ENCODE measurements at places on chromosomes 16 and 17.
A peak's percentile ranks its signal among the peaks of the same experiment; 100 is the strongest.

DNA sequence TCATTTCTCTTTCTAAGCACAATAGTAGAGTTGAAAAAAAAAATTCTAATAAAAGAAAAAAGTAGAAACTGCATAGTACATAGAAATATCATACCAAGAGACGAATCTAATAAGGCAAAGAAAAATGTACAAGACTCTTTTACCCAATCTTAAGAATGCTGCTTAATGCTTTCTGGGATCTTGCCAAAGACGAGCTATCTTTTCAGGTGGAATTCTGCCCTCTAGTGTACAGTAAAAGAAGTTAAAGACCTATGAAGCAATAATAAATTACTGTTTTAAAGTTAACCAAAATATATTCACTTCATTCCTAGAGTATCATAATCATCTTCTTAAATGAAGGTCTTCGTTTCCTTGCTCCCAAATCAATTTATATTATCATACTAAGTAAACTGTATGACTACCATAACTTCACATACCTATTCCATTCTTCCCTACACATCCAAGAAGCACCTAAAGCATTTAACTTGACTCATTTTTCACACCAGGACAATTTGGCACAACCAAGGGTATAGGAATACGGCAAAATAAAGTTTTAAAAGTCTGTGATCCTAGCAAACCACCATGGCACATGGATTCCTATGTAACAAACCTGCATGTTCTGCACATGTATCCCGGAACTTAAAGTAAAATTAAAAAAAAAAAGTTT lies 47.7 kb downstream of the CFDP1 start:
- no peak for DNase-seq

DNA sequence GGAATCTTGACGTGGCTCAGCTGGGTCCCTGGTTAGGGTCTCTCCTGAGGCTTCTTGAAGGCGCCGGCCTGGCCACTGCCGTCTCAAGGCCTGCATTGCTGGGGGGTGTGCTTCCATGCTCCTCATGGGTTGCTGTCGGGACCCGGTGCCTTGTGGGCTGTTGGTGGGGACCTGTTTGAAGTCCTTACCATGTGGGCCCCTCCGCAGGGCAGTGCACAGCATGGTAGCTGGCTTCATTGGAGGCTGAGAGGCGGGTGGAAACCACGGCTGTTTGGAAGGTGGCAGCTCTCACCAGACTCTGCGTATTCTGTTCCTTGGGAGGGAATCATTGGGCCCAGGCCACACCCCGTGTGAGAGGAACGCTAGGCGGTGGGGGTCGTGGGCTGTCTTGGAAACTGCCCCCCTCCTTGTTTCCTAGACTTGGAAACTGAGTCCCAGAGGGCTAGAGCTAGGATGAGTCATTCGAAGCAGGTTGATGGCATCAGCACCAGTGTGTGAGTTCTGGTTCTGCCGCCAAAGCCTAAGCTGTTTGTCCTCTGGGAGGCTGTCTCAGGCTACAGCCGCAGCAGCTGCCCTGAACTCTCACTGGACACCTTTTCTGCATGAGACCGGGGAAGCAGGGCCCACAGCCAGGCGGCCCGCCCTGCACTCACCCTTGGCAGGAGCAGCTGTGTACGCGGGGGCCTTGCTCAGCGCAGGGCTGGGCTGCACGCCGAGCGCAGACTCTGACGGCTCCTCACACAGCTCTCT lies 35.2 kb downstream of the ZNF750 start:
- no peak for DNase-seq

DNA sequence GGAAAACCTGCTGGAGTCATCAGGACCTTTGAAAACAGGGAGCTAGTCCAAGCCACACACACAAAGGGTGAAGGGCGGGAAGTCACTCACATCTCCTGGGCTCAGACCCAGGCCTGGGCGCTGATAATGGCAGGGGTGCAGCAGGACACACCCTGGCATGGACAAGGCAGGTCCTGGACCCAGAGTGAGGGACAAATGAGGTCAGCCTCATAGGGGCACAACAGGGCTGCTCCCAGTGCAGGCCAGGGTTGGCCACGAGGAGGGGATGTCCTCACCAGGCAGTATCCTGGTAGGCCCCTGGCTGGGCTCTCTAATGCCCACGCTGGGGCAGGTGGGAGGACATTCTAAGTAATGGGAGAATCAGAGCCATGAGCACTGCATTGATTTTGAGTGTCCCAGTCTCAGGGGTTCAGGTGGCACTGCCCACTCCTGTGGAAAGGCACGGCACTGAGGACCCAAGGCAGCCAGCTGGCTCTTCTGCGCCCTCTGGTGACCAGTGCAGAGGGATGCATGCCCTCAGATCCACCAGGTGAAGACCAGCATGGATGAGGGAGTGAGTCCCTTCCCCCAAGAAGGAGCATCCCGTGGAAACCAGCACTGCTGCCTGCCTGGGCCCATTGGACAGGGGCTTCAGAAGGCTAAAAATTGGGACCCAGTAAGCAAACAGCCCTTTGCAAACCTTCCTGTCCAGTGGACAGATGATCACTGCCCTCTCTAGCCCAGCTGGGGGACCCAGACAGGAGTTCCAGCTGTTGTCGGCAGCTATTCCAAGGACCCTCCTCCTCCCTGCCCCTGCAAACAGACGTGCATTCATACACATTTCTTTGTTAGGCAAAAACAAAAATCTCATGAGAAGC lies 23.4 kb upstream of the SREBF1 start:
- peak; percentile 10 for DNase-seq

DNA sequence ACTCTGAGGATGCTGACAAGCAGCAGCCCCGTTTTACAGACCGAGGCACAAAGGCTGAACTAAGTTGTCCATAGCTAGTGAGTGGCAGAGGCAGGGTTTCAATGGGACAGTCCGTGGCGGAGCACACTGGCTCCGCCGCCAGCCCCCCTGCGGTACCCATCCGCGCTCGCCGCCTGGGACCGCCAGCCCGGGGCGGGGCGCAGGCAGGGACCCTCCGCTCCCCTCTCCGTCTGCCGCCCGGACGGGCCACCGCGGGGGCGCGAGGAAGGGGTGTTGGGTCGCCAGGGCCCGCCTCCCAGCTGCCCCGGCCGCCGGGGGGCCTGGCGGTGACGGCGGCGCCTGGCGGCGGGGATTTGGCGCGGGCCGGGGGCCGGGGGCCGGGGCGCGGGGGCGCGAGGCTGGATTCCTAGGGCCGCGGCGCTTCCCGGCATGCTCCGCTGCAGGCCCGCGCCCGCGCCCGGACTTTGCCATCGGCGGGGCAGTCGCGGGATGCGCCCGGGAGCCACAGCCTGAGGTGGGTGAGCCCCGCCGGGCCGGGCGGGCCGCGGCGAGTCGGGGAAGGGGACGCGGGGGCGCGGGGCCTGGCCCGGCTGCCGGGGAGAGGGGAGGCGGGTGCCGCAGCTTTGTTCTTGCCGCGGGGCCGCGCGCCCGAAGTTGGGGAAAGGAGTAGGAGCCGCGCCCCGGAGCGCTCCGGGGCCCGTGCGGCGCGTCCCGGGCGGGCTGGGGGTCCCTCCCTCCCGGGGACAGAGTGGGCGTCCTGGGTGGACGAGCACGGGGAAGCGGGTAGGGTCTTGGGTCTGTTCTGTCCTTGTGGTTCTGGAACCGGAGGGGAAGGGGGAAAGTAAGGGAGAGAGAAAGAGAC lies at the start of gene TMEM98:
Gene TMEM98 (plus strand): TSS at position 430 of the 862 bp plus-strand sequence. CDS start 3,376 bp downstream, outside the sequence.
- DNase-seq = no peak

DNA sequence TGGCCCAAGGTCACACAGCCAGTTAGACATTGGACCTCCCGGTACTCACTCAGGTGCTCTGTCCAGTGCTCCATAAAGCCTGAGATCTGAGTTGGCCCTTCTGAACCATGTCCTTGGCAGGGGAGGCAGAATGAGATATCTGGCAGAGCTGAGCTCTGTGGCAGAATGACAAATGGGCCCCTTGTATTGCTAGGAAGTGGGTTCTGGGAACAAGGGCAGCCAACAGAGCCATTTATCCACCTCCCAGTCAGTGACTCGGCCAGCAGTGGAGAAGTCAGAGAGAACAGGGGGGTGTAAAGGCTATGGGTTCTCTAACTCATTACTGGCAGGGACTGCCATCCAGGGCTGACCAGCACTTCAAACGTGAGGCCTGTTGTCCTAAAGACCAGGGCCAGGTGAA lies 117.1 kb upstream of the NLRP1 start:
- no peak for DNase-seq

DNA sequence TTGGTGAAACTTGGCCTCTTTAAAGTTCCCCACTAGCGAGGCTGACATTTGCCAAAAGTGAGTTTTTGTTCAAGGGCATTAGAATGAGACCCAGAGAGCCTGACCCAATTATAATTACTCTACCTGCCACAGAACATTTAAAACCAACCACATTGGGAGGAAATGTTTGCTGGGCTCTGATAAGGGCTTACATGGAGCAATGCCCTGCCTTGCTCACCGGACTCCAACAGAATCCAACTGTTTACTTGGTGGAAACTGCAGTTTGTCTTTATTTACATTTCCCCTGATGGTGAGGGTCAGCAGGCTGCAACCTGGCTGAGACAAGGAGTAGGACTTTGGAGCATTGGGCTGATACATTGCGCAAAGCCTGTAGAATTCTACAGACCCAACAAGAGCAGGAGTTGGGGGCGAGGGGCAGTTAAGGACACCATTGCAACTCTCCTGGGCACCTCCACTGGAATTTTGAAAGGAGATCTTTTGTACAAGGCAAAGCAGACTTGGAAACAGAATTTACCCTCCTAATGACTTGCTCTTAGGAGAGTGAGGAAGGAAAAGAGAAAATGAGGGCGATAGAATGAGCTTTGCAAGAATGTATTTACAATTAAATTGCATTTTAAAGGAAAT lies 368.6 kb downstream of the SHISA9 start:
- no peak for DNase-seq

- DNase-seq = no peak
These were observed 206.4 kb downstream of the KATNIP start for GRCh38 chr16:27756206-27756970.

DNA sequence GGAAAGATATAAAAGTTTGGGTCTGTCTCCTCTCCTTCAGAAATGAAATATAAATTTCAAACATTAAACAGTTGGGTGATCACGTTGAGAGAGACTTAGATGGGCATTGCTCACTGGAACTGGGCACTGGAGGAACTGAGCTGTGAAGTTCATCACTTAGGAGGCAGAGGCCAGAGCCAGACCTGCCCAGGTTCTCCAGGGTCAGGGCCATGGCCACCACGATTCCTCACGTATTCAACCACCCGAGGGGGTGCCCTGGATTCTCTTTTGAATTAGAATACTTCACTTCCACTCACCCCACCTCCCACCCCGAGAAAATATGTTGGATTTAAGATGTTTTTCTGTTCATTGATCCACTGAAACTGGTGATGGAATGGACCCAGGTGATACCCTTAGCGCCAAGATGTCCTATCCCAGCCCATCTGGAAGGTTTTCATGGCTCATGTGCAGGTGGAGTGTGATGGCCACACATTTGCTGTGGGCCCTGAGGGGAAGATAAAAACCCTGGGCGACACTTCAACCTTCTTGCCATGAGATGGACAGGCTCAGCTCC lies 6.1 kb downstream of the PRR29 start:
- no peak for DNase-seq

- no peak for DNase-seq
These were observed 151.6 kb downstream of the NPIPB11 start for GRCh38 chr16:29254676-29255495.

DNA sequence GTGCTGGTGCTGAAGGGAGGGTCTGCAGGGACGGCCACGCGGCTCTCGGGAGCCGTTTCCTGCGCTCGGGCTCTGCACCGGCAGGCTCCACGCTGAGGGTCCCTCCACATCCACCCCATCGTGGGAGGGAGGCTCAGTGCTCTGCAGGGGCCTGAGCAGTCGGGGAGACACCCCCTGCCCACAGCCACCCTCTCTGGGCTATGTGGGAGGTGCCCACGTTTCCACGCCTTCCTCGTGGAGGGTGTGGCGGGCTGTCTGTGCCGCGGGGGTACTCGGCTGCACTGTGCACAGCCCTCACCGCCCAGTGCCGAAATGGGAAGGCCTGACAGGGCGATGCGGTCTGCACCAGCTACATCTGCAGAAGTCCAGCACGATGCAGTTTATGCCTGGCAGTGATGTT lies 25.5 kb upstream of the ZNF750 start:
- DNase-seq = no peak

GRCh38 chr17:77284023-77284617 lies 143.4 kb downstream of the SEC14L1 start:
- no peak for DNase-seq

DNA sequence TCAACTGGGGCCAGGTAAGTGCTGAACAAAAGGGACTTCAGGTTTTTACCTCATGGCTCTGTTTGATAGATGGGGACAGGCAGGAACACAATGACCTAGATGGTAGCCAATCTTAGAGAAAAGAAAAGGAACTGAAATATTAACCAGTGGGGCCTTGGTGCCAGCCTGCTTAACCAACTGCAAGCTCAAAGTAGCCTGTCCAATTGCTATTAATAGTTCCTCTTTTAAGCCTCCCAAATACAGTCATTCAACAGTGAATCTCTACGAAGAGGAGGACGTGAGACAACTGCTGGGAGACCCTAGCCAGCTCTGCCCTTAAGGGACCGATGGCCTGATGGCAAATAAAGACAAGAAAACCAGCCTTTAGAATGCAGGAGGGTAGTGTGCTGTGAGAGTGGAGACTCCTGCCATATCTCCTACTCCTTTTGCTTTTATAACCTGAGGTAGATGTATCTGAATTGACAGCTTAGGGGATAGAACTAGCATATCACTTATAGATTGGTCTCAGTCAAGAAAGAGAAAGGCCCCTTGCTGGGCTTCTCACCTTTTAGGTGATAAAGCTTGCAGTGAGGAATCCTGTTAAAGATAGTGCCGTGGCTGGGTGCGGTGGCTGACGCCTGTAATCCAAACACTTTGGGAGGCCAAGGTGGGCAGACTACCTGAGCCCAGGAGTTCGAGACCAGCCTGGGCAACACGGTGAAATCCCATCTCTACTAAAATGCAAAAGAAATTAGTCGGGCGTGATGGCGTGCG lies 28.3 kb downstream of the ARSG start:
- DNase-seq = no peak

- no peak for DNase-seq
These were observed 58.0 kb upstream of the SCNN1B start for GRCh38 chr16:23244122-23244521.

DNA sequence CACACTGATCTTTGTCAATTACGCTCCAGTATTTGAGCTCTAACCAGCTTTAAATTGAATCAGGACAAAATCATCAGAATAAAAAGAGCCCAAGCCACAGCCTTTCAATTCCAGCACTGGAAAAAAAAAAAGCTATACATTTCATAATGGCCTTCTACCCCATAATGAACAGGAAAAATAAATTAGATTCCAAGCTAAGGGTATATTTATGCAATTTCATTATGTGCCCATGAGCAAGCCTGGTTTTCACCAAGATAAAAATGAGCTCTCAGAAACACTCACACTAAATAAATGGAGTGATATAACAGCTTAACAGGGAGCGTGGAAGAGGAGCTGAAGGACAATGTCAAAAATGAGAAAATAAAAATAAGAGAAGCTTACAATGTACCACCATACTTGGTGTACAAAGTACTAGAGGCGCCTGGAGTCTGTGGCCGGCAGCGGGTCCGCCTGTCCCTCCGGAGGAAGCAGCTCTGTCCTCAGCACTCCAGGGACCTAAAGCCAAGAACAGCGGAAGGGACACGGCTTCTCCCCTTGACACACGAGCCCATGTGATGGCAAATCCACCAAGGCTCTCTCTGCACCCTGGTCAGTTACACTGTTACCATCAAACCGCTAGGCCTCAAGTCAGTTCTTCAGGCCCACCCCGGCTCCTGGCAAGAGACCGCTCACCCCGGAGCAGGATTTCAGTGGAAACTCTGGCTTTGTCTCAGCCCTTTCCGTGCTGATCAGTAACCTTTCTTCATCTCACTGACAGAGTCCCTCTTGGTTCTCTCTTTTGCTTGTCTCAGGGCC lies 69.6 kb downstream of the RBFOX3 start:
- no peak for DNase-seq
